Adrenal gland (tissue), 19 donors: ENCODE measurements at places on chromosomes 2 and 18. TPM values are rescaled to one million over a fixed set of nuclear protein-coding genes. Genes with fewer than 3 reads are reported as not detected.

DNA sequence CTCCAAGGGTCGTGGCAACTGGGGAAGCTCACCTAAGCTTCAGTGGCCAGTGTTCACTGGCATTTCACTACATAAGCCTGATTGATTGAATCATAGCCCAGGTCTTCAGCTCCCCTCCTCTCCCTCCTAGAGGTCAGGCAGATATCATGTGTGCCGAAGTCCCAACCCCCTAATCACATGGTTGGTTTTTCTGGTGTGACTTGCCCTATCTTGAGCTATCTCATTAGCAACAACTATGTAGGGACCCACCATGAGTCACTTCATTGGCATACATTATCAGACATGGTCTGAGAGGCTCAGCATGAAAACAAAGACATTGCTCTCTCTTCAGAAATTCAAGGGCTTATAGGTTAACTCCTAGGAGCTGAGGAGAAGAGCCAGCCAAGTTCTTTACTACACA, 76.8 kb downstream of the LYPD1 start:
- no peak for DNase-seq

DNA sequence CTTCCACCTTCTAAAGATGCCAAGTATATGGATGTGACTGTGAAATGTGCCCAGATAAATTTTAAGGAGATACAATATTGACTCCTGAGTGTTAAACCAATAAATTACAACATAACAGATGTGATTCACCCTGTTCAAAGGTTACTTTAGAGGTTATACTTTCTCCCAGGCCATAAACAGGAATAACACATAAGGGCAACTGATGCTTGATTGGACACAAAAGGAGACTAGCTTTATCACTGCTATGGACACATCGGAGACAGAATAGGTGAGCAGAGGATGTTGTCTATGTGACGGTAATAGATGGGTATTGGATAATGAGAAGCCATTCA, 31.9 kb upstream of the SLC25A52 start:
- DNase-seq, result no peak

DNA sequence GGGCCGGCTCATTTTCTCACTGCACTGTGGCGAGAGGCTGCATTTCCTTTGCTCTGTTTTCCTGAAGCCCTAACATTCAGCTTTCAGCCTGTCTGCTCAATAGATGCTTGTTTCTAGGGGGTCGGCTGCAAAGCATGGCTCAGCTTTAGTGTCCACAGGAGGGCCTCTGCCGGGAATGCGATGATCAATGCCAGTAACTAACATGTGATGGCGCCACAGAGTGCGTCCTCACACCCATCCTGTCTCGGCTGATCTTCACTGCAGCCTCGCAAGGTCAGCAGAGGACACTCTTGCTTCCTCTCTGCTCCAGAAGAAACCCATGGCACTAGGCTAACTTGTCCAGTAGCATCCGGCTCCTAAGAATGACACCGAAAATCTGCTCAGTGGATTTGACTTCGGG, 156.4 kb upstream of the PXDN start:
- DNase-seq, result no peak

- DNase-seq, result peak; percentile 42
These were observed 36.0 kb downstream of the FAM110C start for GRCh38 chr2:10222-10875.

DNA sequence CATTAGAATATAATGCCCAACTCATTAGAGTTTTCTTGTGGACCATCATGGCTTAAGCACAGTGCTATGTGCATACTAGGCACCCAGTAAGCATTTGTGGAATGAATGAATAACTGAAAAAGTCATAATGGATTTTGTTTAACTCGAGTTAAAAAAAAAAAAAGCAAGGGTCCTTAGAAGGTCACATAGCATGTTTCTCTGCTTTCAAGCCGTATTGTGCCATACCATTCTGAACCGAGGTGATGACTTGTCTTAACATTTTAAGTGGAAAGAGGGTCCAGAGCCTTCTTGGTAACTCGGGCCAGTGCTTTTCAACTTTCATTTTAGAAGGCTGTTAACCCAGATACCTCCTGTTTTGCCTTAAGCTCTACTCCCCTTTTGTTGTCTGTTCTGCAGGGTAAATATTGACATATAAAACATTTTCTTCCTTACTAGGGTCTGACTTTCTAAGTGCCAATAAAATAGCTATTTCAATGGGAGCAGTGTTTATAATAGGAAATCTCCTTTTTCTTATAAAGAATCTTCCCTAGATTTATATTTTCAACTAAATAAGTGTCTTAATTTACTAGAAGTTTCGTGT, 787 bp upstream of the ADGRF3 start:
- no peak for DNase-seq

DNA sequence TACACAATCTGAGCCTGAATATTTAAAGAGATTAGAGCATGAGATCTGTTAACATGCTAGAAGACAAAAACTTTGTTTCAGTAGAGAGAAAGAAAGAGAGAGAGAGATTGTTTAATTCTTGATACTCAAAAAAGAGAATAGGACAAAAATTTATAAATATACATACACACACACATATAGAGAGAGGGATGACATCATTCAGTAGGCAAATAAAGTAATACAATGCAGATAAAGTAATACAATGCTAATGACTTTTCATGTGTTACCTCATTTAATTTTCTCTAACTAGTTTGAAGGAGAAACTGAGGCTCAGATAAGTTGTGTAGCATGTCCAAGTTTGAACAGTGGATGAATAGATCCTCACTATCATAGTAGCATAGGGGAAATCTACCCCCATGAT, 286.4 kb downstream of the CMPK2 start:
- no peak for DNase-seq

GRCh38 chr18:31722369-31722957, 38.1 kb upstream of the B4GALT6 start:
- DNase-seq, result peak; percentile 98

- DNase-seq, result no peak
These were observed 49.7 kb downstream of the RRM2 start for GRCh38 chr2:10172033-10172871.

DNA sequence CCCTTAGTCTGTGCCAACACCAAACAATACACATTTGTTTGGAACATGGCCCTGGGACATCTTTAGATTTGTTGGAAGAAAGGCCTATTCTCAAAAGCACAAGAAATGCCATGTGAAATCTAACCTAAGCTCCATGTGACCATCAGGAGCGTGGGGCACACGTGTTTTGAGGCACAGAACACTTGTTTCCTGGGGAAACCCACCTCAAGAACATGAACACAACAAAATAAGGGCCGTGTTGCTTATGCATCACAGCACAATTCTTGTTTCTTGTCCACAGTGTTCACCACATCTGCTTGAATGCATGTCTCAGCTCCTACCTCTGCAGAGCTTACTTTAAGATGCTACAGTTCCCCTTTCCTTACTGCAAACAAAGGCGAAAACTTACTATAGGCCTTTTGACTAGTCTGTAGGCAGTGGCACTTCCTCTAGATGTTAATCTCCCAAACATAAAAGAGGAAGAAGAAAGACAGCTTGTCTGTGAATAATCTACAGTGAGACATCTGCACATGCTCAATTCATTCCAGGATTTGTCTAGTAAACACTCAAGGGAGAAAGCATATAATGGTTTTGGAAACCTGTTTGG, 165.0 kb downstream of the ANKRD44 start:
- no peak for DNase-seq

- no peak for DNase-seq
These were observed 330.9 kb downstream of the DCC start for GRCh38 chr18:52670896-52671295.

DNA sequence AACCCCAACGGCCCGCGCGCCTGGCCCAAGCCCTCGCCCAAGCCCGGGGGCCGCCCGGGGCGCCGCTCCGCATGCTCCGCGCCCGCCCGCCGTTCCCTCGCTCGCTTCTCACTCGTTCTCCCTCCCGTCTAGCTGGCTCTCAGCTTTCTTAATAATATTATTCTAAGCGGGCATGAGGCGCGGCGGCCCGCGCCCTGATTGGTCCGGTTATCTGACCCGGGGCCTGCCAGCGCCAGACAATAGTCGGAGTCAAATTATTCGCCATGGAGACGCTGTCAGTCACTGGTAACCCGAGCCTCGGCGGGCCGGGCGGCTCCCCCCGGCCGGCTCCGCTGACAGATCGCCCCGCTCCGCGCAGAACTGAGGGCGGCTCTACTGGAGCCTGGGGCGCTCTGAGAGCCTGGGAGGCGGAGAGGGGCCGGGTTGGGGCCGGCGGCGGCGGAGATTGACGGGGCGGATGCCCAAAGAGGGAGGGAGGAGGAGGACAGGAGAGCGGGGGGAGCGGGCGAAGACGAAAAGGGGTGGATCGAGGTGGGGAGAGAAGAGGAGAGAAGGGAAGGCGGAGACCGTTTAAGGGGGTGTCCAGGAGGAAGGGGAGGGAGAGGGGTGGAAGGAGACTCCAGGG, at the start of gene SIX2:
TSS of gene SIX2 (minus strand) at position 150 of the 625 bp plus-strand sequence. CDS start 342 bp downstream, outside the sequence.
- DNase-seq, result peak; percentile 96

GRCh38 chr2:10297959-10298531, 4.7 kb upstream of the HPCAL1 start:
- peak; percentile 68 for DNase-seq

GRCh38 chr2:239864247-239865058, 160.7 kb downstream of the NDUFA10 start:
- no peak for DNase-seq

DNA sequence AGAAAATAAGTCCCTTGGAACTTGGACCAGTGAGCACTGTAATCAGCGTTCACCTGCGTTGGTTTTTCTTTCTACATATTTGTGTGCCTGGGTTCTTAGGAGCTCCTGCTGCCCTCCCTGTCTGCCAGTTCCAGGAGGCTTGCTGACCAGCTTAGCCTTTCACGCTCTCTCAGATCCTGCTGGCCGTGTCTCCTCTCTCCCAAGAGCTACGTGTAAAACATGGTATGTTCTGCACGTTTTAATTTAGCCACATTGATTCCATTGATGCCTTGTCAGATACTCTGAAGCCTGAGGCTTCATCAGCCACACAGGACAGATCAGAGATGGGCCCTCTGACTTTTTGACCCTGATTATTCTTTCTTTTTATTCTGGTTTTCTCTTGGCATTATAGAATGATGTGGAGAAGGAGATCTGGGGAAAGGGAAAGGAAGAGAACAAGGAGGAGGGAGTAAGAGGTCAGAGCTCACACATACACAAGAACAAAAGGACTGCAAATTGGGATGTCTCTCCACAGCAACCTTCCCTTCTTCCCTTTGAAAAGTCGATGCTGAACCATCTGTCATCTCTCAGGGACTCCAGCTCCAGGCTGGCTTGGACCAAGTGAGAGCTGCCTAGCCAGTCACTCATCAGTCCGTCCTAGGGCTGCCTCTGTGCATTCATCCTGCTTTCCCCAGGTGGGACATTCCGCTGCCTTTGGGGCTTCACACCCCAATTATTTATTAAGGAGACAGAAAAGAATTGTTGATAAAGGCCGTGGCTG, 152.8 kb downstream of the PIK3C3 start:
- no peak for DNase-seq

FSHR gene
- 0.06 TPM for total RNA-seq

ALKAL2 gene
- total RNA-seq, result 164 TPM
